Memory B cell (primary cell): ENCODE measurements at places on chromosomes 16 and 17.

DNA sequence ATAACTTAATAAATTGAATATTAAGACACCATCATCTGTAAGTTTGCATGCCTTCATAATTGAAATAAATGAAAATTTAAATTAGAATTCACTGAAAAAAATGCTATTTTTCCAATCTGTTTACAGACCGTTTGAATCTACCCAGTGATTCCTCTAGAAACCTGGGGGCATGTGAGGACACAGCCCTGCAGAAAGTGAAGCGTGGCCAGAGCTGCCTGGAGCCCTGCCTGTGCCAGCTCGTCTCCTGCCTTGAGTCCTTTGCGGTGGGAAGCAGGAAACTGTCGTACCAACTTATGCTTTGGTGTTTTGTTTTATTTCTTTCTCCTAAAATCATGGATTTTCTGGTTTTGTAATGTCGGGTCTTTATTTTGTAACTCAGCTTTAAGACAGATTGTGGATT, 67.8 kb upstream of the FA2H start:
- no peak for DNase-seq

DNA sequence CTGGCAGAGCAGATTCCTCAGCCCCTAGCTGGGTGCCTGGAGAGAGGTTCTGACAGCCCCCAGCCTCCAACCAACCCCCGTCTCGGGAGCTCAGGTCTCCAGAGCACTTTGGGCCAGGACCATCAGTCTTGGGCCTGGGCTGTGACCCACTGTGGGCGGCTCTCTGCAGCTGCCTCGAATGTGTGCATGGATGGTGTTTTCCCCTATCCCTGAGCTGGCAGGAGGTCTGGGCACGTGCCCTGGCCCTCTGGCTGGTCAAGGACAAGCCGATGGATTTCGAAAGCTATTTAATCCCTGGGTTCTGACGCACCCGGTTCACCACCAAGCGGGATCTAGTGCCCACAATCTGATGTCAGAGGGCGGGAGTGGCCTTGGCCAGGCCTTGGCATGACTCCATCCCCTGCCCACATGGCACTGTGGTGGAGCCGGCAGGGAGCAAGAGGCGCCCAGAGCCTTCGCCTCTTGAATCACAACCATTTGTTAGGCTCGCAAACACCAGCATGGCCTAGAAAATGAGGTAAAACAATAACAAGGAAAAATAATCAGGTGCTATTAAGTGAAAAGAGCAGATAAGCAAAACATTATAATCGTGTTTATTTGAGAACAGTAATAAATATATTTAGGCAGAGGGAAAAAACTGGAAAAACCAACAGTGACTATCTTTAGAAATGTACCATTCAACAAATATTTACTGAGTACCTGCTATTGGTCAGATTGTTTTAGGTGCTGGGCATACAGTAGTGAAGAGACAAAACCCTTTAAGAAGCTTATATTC, 69.3 kb upstream of the TOB1 start:
- DNase-seq: no peak

- DNase-seq: no peak
Measured at GRCh38 chr17:80603396-80603795, 58.8 kb downstream of the RPTOR start.

DNA sequence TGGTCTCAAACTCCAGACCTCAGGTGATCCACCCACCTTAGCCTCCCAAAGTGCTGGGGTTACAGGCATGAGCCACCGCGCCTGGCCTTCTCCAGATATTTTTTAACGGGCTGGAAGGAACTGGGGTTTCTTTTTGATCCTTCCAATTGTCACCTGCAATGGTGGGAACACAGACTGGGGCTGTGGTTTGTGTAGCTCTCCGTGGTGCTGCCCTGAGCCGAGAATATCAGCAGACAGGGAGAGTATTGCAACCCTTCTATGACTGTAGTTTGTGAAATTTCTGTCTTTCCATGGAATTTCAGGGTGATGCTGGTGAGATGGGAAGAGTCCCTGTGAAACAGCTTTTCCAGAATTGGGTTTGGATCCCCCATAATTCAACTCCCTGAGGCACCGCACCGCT, 263.5 kb downstream of the ENGASE start:
- DNase-seq: no peak

GRCh38 chr16:8594149-8594666, 3.9 kb upstream of the TMEM114 start:
- DNase-seq: no peak

DNA sequence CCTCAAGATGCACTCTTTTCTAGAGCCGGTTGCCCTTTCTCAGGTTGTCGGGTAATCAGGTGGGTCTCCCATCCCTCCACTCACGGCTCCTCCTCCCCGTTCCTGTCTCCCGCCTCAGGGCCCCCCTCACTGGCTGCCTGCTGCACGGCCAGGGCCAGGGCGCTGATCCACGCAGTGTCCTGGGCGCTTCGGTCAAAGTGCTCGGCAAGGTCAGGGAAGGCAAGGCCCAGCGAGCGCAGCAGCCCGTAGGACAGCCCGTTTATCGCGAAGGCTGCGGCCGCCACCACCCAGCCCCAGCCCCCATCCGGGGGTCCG, 753 bp downstream of the SLC16A11 start:
- no peak for DNase-seq

GRCh38 chr16:55892821-55893220, 17.6 kb upstream of the CES5A start:
- no peak for DNase-seq

- no peak for DNase-seq
Measured at GRCh38 chr16:19153876-19154275, 14.2 kb upstream of the SYT17 start.

- DNase-seq: no peak
Measured at GRCh38 chr16:53429221-53429943, 4.9 kb upstream of the RBL2 start.

DNA sequence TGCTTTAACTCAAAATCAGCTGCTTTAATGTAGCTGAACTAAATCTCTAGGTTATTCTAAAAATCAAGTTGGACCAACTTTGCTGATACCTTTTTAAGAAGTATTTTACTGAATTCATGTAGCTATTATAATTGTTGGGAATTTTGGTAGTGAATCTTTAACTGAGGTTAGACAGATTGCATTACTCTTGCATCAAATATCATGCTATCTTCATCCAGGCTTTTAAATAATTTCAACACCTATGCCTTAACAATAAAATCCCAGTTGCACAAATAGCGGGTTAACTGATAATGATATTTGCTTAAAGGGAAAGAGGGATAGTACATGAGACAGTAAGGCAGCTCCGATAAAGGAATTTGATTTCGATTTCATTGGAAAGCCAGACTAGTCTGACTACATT, 241.3 kb upstream of the TBX2 start:
- no peak for DNase-seq

GRCh38 chr16:81610144-81610842, 165.7 kb downstream of the CMIP start:
- DNase-seq: no peak
